ENCODE measurements at places on chromosomes 7 and 10.

DNA sequence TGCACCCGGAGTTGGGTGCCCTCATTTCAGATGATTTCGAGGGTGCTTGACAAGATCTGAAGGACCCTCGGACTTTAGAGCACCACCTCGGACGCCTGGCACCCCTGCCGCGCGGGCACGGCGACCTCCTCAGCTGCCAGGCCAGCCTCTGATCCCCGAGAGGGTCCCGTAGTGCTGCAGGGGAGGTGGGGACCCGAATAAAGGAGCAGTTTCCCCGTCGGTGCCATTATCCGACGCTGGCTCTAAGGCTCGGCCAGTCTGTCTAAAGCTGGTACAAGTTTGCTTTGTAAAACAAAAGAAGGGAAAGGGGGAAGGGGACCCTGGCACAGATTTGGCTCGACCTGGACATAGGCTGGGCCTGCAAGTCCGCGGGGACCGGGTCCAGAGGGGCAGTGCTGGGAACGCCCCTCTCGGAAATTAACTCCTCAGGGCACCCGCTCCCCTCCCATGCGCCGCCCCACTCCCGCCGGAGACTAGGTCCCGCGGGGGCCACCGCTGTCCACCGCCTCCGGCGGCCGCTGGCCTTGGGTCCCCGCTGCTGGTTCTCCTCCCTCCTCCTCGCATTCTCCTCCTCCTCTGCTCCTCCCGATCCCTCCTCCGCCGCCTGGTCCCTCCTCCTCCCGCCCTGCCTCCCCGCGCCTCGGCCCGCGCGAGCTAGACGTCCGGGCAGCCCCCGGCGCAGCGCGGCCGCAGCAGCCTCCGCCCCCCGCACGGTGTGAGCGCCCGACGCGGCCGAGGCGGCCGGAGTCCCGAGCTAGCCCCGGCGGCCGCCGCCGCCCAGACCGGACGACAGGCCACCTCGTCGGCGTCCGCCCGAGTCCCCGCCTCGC, at the start of gene EGFR:
EGFR (plus strand) TSS at position 657 of the 830 bp plus-strand sequence. CDS start 261 bp downstream, outside the sequence.
- DNase-seq: peak; percentile 76

GRCh38 chr10:70694418-70695141, 22.3 kb downstream of the ADAMTS14 start:
- peak; percentile 84 for DNase-seq

DNA sequence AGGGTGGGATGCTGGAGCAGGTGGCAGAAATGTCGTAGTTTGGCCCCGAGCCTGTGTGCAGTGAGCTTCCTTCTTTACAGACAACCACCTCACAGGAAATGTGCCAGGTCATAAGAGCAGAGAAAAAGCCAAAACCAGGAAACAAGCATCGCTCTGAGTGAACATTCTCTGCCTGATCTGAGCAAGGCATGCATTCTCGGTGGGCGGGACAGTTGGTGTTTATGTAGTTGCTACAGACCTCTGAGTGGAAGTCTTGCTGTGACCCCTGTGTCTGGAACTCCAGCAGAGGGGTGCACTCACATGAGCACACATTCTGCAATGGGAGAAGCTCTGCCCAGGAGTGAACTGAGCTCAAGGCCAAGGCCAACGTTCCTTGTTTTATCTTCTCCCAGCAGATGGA, 230.1 kb downstream of the TCERG1L start:
- no peak for DNase-seq

- DNase-seq: no peak
Observed at GRCh38 chr10:80421707-80422536, 13.6 kb downstream of the PRXL2A start.

DNA sequence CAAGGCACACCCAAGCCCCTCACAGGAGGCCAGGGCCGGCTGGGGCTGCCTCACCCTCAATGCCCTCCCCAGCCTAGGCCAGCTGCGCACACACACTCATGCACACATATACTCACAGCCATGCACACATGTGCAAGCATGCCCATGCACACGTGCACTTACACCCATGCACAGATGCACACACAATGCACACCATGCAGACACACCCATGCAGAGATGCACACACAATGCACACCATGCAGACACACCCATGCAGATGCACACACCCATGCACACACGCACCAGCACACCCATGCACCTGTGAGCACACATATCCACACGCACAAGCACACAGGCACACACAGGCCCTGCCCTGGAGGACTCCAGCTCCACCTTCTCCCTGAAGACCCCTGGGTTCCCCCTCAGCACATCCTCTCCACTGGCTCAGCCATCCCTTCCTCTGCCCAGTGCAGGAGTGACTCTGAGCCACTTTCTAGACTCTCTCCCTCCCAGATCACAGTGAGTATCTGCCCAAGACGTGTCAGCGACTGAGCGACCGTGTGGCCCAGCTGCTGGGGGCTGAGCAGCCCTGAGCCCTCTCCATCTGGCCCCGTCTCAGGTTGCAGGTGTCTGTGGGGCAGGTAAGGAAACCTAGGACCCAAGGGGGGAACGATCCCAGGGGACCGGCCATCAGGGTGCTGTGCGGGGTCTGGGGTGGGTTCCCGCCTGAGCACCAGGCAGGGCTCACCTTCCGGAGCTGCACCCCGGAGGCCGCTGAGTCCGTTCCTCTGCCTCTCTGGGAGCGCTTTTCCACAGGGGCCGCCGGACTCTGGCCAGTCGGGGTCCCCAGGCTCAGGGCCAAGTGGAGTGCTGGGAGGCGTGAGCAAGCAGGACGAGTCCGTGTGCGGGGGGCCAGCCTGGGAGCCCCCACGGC, 25.8 kb downstream of the AP5Z1 start:
- no peak for DNase-seq

GRCh38 chr10:27391325-27391724, 112.8 kb upstream of the RAB18 start:
- no peak for DNase-seq

DNA sequence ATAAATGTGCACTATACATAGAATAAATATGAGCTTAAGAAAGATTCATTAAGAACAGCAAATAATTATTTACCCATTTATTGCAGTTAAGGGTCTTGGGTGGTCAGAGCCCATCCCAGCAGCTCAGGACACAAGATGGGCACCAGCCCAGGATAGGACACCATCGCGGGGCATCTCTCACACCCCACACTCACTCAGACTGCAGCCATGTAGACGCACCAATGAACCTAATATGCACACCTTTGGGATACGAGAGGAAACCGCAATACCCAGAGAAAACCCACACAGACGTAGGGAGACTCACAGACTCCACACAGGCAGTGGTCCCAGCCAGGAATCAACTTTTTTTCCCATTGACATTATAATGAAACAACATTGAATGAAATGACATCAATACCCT, 36.0 kb downstream of the CARD11 start:
- DNase-seq: no peak

DNA sequence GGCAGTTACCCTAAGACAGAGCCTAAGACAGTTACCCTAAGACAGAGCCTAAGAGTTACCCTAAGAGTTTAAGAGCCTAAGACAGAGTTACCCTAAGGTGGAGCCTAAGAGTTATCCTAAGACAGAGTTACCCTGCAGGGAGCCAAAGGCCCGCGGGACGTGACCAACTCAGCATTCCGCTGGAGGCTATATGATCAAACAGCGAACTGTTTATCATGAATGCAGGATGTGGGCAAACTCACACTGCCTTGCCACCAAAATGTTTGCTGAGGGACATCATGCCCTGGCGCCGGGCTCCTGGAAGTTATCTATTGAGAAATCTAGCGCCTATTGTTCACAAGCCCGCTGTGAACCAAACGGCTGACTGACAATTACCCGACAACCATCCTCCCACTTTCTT, 49.9 kb downstream of the BLVRA start:
- DNase-seq: no peak

DNA sequence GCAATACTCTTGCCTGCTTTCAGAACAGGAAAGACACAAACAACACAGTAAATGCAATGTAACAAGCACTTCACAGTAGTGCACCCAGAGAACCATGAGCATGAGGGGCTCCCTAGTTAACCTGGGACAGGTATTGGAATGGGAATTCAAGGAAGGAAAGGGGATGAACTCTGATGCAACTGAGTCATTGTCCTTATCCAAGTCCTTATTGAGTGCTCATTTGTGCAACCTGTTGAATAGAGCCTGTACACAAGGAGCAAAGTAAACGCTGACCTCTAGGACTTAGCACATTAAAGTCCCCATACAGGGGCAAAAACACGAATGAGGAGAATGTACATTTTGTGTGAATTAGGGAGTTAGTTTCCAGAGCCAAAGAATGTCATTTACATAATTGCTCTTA, 276.4 kb upstream of the BMPER start:
- DNase-seq: no peak

DNA sequence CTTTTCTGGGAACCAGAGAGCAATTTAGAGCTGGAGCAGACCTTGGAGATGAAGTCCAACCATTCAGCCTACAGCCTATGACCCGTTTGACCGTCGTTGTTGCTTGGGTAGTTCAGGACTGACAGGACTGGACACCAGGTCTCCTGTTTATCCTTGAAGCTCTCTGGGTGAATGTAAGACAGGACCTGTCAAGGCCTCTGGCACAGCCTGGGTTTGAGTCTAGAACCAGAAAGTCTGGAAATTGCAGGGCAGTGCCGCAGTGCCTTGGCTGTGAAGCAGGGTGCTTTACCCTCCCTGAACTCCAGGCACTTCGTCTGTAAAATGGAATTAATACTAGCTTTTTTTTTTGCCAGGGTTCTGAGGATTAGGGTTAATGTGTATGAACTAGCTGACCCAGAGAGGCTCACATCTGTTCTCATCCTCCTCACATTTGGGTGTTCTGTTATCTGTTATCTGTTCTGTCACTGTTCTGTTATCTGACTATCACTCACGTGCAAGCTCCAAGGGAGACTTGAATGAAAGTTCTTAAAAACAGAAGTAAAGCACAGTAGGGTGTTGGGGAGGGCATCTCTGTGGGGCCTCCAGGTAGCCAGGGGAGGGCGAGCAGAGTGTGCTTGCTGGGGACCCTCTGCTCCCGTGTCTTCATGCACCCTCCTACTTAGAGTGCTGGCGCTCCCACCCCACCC, 9.9 kb downstream of the BLVRA start:
- DNase-seq: no peak

DNA sequence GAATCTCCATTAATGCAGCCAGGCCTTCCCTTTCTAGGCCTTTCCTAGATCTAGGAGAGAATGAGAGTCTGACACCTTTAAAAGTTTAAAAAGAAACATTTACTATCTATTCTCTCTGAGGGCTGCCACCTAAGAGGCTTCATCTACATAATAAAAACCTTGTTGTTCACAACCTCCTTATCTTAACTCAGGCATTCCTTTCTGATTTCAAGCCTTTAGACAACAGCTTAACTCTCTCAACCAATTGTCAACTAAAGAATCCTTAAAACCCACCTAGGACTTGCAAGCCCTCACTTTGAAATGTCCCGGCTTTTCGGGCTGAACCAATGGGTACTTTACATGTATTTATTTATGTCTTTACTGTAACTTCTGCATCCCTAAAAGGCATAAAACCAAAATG, 64.3 kb upstream of the RET start:
- no peak for DNase-seq

- DNase-seq: no peak
Observed at GRCh38 chr7:150939052-150939451, 39.1 kb downstream of the KCNH2 start.

GRCh38 chr7:133633055-133633454, 380.2 kb downstream of the EXOC4 start:
- DNase-seq: peak; percentile 28

- no peak for DNase-seq
Observed at GRCh38 chr7:29826530-29826822, 20.2 kb downstream of the WIPF3 start.

- no peak for DNase-seq
Observed at GRCh38 chr10:117217196-117217761, 20.0 kb downstream of the KCNK18 start.
